ENCODE measurements at places on chromosomes 6 and 20. TPM values are rescaled to one million over a fixed set of nuclear protein-coding genes. Genes with fewer than 3 reads are reported as not detected.

DNA sequence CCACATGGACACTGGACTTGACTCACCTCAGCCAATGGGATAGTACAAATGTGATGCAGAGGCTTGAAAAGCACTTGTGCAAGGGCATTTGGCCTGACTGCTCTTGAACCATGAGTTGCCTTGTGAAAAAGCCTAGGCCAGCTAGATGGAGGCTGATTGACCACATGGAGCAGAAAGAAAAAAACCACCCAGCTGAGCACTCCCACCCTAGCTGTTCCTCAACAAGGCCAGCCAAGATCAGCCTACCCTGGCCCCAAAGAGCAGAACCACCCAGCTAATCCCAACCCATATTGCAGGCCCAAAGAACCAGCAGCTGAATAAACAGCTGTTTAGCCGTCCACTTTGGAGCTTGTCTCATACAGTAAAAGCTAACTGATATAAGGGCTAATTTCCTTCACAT is 36.7 kb downstream of the PXDC1 start:
- no peak for DNase-seq

B3GALT4 gene
- total RNA-seq, result 16.8 TPM

PCMTD2 gene
- 58.8 TPM for total RNA-seq

DNA sequence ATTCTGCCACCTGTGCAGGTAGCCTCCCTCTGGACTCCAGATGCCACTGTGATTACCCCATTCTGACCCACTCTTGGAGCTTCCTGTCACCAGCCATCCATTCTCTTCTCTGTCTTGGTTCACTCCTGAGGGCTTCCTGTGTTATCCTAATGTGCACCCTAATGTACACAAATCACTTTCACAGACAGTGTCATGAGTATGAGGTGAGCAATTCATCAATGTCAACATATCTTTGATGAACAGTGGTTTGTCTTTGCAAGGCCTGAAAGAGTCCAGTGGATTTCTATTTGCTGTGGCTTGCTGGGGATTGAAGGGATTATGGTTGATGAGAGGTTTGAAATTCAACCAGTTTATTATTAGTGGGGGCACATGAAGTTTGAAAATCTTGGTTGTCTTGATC is 63.8 kb upstream of the EEF1E1 start:
- DNase-seq, result no peak

GRCh38 chr6:52157301-52157941 is 28.8 kb upstream of the IL17A start:
- DNase-seq, result no peak

- DNase-seq, result no peak
Observed at GRCh38 chr6:123089226-123089625, 93.2 kb downstream of the CLVS2 start.

DNA sequence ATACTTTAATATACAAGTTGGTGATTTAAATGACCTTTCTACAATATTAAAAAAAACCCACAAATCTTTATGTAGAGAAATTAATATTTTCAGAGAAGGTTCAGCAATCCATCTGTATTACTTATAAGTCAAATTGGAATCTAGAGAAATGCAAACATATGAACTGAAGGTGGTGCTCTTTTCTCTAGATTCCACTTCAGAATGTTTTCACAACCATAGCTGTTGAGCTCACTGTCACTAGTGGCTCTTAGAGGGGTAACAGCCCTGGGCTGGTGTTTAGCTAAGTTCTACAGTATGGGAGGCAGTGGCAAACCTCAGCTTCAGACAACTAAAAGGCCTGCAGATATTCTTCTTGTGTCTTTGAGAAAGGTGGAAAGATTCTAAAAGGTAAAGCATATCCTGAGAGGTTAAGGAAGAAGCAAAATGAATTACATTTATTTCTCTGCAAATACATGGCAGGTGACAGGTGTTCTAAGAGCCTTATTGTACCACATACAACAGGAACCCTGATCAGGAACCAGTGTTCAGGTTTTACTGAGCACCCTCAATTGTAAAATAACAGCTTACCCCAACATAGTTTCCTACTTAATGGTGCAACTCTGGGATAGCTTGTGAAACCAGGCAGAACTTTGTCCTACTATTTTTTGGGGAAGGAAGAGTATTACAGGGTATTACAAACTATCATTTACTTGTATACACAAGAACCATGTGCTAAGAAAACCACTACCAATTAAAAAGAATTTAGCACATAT is 56.6 kb upstream of the SAMHD1 start:
- DNase-seq, result no peak

CTSZ gene
- total RNA-seq, result 355 TPM

GRCh38 chr6:37317312-37318038 is 36.3 kb upstream of the RNF8 start:
- no peak for DNase-seq

DNA sequence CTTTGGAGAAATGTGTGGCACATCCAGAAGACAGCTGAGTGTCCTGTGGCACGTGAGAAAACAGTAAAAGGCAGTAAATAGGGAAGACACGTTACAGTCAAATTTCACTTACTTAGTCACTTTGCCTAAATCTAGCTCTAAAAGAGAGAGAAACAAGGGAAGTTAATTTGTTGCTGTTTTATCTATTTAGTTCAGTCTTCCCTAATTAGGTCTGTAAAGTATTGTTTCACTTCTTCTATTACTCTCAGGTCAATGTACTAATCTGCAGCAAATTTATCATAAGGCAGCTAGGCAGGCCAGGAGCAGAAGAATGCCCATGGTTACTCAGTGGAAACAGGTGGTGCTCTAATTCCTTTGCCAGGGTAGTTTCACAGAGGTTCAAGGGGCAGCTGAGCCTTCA is 124.3 kb upstream of the CNR1 start:
- no peak for DNase-seq

- no peak for DNase-seq
Observed at GRCh38 chr6:27776504-27776903, 135.7 kb downstream of the OR2B2 start.

DNA sequence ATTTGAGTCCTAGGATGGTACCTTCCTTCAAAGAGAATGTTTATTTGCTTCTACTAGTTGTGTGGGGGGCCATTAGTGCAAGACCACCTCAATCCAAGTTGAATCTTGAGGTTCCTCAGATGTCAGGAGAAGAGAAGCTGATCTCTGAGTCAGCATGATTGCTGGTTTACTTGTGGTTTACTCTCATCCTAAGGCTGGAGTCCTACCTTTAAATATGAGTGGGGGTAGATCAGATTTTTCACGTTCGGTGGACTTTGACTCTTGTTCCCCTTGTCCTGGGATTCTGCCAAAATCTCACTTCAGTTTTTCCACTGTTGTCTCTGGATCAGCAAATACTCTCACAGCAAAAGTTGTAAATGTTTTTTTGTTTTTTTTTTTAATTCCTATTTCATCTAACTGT is 84.6 kb upstream of the F13A1 start:
- no peak for DNase-seq

LY6G6F gene
- not detected for total RNA-seq

DNA sequence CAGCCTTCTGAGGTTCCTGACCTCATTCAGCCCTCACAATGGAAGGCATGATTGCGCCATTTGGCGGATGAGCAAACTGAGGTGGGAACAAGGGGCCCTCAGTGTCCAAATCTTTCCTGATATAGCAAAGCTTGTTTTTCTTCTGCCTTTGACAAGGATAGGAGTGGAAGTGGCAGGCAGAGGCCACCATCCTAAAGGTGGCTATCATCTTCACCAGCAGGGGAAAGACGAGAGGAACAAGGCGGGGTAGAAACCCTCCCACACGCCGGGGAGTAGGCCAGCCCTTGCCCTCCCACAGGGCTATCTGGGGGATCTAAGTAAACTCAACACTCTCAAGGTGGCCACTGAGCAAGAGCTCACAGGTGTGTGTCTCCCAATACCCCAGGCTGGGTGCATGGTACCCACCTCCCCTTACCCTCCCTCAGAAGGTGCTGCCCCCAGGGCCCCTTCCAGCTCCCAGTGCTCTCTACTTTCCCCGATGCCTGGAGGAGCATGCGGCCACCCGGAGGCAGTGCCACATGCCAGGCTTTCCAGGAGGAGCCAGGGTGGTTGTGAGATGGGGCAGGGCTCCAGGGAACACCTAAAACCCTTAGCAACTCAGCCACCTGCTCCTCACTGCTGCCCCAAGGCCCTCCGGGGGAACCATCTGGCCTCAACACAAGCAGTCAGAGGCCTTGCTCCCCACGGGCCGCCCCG is 11.2 kb downstream of the SPDEF start:
- no peak for DNase-seq
